Stimulated activated CD4-positive, alpha-beta T cell treated with anti-CD3 and anti-CD28 coated beads, Interleukin-2, amount 100 ng/mL, for 24 hours (primary cell): ENCODE measurements at places on chromosomes 12 and 14.
A peak's percentile ranks its signal among the peaks of the same experiment; 100 is the strongest.

- DNase-seq: no peak
Measured at GRCh38 chr12:94147387-94147990, 888 bp upstream of the PLXNC1 start.

GRCh38 chr14:93395231-93395630 is 35.5 kb upstream of the UNC79 start:
- no peak for DNase-seq

- DNase-seq: no peak
Measured at GRCh38 chr12:30679241-30679640, 16.4 kb downstream of the IPO8 start.

DNA sequence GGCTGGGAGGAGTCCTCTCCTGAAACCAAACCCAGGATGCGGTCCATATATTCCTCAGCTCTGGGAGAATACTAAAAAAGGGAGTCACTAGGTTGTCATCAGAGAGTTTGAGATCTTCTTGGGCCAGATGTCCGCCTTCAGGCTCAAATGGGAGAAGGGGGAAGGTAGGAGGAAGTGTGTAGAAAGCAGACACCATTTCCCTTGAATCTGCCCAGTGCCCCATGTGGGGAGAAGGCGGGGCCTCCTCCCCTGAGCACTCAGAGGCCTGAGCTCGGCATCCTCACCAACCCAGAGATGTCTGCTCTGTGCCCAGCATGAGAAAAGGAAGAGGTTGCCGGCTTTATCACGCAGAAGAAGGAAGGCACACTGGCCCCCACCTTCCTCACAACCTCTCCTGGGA is 37.3 kb downstream of the LTBP2 start:
- DNase-seq: no peak

GRCh38 chr14:91261986-91262549 is 17.6 kb upstream of the GPR68 start:
- no peak for DNase-seq

DNA sequence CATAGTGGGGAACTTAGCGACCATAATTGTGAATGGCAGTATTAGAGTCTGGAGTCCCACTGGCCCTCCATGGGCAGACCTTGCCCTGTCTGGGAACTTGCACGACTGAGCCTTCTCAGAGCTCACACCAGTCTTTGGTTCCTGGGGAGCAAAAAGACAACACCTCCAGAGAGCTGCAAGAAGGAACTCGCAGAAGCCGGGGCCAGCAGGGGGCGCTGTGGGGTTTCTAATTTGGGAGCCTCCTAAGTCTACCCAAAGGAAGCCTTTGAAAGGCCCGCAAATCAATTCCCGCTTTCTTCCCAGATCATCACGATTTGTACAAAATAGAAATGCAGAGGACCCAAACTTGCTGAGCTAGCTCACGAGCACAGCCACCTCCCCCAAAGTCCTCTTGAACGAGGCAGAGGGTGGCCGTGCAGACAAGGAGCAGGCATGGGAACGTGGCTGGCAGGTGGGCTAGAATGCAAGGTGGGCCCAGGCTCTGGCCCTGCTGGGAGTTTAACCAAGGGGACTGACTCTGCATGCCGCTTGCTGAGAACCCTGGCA is 46.3 kb upstream of the FBXO21 start:
- peak; percentile 92 for DNase-seq

DNA sequence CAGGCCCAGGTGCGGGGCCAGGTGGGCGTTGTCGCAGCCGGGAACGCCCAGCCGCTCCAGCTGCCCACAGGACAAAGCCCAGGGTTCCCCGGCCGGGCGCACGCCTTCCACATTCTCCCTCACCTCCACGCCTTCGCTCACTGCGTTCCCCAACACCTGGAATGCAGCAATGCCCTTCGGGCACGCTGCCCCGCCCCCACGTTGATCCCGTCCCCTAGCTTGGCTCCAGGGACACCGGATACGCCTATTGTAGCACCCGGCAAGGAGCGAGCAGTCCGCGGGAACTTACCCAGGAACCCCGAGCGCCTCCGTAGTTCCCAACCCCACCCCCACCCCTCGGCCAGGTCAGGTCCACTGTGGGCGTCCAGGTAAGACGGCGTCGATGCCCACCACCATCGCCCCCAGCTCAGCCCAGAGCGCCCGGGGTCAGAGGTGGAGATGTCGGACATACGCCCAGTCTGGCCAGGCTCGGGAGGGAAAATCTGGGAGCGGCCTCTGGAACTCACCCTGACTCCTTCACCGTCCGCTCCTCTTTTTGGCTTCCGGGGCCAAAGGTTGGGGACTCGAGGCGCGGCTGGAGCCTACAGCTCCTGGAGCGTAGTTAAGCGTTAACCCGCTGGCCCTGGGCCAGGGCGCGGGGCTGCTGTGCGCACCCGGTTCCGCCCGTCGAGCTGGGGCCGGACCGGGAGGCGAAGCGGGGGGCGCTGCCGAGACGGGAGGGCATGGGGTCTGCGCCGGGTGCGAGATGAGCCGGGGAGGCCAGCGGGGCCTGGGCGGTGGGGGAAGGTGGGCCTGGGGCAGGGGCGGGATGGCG is 594 bp upstream of the CEP170B start:
- DNase-seq: no peak
